ENCODE measurements at places on chromosomes 13 and 19. TPM values are rescaled to one million over a fixed set of nuclear protein-coding genes. Genes with fewer than 3 reads are reported as not detected.

GRCh38 chr19:43526884-43527859 lies at the start of gene ETHE1:
Gene ETHE1 (minus strand): TSS chr19:43527201. CDS start chr19:43527177, 24 bp downstream.
- peak; percentile 73 for DNase-seq

DNA sequence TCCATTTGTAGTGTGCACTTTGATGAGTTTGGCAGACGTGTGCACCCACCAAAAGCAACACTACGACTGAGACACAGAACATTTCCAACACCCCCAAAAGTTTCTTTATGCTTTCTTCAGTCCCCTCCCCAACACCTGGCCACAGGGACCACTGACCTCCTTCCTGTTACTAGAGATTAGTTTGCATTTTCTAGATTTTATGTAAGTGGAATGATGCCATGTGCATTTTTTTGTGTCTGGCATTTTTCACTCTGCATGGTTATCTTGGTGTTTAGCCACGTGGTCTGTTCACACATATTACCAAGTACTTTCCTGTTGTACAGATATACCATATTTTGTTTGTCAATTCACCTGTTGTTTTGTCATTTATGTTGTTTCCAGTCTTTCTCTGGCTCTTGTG lies 44.6 kb upstream of the URI1 start:
- DNase-seq: no peak

GRCh38 chr13:91594061-91594460 lies 195.6 kb downstream of the GPC5 start:
- DNase-seq: no peak

The RRAS gene
- total RNA-seq: 96.1 TPM

Data from mucosa of gallbladder (tissue), 1 donor.